ENCODE measurements at places on chromosomes 1 and 21.
A peak's percentile ranks its signal among the peaks of the same experiment; 100 is the strongest.

DNA sequence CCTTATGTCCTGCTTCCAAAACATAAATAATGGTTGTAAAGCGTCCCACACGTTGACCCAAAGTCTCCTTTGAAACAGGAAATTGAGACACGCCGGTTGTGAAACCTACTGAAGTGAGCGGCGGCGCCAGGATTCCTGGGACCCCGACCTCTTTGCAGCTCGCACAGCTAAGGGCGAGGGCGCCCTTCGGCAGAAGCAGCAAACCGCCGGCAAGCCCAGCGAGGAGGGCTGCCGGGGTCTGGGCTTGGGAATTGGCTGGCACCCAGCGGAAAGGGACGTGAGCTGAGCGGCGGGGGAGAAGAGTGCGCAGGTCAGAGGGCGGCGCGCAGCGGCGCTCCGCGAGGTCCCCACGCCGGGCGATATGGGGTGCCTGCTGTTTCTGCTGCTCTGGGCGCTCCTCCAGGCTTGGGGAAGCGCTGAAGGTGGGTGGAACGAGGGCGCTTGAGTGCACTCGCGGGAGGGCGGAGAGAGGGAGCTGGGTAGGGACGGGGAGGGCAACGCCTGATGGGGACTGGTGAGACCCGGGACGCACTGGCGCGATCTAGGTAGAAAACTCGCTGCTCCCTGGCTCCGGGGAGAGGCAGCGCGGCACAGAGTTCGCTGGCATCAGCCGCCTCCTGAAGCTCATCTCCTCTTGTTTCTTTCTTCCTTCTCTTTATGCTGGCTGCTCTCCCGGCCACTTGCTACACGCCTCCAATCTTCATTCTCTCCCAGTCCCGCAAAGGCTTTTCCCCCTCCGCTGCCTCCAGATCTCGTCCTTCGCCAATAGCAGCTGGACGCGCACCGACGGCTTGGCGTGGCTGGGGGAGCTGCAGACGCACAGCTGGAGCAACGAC lies at the start of gene CD1D:
Gene CD1D, plus strand, starts transcription at position 155 of the 836 bp plus-strand sequence. Its CDS starts 207 bp downstream, at position 362.
- DNase-seq: no peak

DNA sequence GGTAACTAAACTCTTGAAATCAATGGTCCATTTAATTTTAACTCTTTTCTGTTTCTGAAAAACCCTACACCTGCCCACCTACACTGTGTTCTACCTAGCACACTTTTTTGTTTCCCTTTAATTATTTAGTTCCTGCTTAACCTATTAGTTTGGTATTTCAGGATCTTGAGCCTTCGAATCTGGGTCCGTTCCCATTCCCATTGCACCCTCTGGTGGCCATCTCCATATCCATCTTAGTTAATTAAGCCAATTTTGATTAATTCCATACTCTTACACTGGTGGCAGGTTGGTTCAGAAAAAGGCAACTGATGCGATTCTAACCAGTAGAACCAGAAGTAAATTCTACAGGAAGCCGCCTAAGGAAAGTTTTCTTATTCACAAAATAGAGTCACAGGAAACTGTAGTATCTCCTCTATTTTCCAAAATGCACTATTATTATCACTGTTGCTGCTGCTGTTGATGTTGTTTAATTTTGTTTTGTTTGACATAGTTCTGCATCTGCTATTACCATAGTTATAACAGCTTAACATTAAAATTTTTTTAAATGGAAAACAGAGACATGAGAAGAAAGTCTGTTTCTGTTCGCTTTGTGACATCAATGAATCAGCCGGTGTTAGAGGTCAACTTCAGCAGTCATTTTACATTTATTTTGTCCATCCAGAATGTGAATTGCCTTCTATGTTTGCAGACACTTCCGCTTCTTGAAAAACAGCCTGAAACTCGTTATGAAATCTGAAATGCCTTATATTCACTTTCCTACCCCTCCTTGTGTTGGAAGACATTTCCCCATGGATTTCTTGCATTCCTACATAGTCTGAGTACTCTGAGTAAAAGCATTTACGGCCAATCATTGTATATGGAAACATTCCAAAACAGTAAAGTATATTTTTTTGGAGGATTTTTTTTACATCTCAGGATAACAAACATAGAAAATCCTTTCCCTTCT lies 115.5 kb upstream of the NCAM2 start:
- DNase-seq: no peak

- peak; percentile 19 for DNase-seq
Observed at GRCh38 chr1:9825093-9826074, 1.6 kb upstream of the CLSTN1 start.

- DNase-seq: no peak
Observed at GRCh38 chr1:39632682-39633417, 6.6 kb downstream of the HEYL start.

DNA sequence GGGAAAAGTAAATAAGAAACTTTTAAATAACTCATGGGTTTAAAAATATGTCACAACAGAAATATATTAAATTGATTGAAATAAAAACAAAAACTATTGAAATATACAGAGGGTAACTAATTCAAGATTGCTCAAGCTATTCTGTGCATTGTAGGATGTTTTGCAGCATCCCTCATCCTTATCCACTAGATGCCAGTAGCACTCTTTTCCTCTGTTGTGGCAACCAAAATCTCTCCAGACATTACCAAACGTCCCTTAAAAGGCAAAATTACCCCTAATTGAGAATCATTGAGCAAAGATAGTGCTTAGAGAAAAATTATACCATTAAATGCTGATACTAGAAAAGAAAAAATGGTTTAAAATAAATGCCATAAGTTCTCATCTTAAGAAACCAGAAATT lies 682.6 kb downstream of the RWDD3 start:
- peak; percentile 47 for DNase-seq

- no peak for DNase-seq
Observed at GRCh38 chr1:54163051-54163450, 10.3 kb upstream of the CDCP2 start.

GRCh38 chr1:7942214-7942921 lies 1.7 kb upstream of the TNFRSF9 start:
- DNase-seq: no peak

GRCh38 chr1:8252266-8252951 lies 65.5 kb upstream of the SLC45A1 start:
- DNase-seq: no peak

Measured in NCI-H1436 (cell line).